ENCODE measurements at places on chromosomes 3 and 15.
A peak's percentile ranks its signal among the peaks of the same experiment; 100 is the strongest.

DNA sequence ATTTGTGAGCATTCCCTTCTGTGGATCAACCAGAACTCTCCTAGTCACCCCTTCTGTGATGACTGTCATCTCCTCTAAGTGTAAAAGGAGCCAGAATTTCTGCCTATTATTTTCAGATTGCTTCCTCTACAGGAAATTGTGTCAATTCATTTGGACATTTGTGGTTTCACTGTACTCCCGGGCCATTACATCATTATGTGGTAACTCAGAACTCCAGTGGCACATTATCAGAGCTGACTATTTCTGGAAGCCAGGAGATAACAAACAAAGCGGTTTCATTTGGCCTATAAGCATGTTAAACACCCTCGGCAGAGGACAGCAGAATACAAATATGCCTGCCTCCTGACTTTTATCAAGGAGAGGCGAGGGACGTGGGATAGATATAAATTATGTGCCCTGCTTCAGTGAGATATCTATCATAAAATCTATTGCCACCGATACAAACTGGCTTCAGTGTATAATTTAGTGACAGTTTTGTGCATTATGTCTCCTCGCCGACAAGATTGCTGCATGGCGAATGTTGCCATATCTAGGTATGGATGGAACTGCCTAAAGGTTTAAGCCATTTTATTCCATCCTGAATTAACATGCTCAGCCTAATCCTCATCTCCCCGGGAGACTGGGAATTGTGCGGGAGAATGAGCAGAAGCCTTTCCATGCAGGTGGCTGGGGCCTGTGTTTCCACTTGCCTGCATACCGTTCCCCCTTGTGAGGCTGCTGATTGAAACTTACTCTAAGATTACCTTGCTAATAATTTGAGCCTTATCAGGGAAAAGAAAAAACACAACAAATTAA, 193.4 kb upstream of the SEMA6D start:
- DNase-seq = no peak

GRCh38 chr3:187746059-187746441, 782 bp upstream of the BCL6 start:
- no peak for DNase-seq

DNA sequence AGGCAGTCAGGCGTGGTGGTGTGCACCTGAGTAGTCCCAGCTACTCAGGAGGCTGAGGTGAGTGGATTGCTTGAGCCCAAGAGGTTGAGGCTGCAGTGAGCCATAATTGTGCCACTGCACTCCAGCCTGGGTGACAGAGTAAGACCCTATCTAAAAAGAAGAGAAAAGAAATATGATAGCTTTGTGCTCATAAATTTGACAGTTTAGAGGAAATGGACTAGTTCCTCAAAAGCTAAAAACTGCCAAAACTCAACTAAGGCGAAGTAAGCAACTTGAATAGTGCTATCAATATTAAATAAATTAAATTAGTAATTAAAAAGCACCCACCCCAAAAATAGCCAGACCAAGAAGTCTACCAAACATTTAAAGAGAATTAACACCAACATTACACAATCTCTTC, 24.5 kb upstream of the SLC15A2 start:
- DNase-seq = no peak

DNA sequence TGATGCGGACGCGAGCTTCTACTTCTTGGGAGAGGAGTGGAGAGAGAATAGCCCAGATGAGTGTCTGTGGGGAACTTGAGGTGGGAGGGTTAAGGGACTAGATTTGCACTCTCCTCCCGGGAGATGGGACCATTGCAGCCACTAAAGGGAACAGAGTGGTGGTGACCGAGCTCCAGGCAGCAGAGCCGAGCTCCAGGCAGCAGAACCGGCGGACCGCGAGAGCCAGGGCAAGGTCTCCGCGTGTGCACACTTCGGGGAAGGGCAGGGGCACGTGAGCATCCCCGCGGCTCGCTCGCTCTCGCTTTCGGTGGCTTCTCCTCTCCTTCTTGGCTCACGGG, 1.1 kb downstream of the IGDCC3 start:
- no peak for DNase-seq

- DNase-seq = no peak
These were observed 43.9 kb upstream of the CLRN1 start for GRCh38 chr3:151016478-151016795.

DNA sequence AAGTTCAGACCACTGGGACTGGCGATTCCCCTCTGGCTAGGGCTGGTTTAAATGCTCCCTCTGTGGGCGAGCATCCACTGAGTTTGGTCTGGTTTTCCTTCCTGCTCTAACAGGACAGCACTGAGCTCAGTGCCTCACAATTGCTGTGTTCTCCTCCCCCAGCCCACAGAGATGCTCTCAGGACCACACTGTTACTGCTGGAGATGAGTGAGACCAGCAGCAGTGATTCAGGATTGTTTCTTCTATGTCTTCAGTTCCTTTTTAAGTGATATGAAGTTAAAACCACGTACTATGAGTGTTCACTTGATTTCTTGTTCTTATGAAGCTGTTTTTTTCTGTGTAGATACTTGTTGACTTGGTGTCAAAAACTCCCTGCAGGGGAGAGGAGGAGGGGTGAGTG, 180.4 kb upstream of the COL8A1 start:
- no peak for DNase-seq

- peak; percentile 52 for DNase-seq
These were observed 26.8 kb downstream of the LRTM1 start for GRCh38 chr3:54900838-54901591.

- DNase-seq = peak; percentile 53
These were observed 24.1 kb upstream of the SACM1L start for GRCh38 chr3:45665101-45665572.

DNA sequence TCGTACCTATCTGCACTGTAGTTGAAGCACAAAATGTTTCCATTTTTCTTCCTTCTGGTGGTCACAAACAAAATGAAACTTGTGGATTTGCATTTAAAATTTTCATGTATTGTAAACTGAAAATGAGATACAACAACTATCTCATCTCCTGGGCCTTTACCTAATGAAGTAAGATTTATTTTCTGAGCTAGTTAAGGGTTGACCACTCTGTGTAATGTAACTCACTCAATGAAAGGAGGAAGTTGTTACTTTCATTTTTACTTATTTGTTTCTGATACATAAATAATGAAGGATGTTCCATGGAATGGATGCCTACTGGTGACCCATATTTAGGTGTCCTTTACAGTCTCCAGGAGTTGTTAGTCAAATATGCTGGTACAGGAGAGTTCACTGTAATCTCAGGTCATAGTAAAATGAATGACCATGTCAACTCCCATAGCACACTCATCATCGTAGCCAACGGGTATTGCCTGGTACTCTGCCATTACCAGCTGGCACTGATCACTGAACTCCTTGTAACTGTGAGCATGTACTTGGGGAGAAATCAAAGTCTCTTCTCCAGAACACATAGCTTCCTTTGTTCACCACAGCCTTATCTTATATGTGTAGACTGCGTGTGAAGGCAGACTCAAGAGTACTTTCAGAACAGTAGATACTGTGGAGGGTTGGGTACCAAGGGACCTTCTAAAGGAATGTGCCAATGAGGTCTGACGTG, 474.2 kb upstream of the ROBO2 start:
- no peak for DNase-seq

DNA sequence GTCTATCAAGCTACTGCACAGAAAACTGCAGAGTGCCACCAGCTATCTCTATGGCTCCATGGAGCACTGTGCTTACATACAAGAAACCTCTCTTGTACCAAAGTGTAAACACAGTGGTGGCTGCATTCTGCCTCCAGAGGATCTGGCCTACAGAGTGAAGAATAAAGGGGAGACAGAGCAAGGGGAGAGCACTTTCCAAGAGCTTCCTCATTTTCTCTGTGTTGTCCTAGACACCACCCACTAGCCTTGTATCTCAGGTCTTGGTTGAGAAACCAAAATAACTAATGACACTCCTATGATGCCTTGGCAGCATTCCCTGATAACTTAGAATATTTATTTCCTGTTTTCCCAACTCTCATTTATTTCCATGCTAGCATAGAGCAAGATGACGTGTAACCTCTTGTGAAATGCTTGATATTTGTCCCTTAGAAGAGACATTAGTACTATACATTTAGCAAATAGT, 56.9 kb upstream of the PHLDB2 start:
- DNase-seq = no peak

GRCh38 chr3:77524463-77524862, 484.6 kb downstream of the ROBO2 start:
- DNase-seq = no peak

DNA sequence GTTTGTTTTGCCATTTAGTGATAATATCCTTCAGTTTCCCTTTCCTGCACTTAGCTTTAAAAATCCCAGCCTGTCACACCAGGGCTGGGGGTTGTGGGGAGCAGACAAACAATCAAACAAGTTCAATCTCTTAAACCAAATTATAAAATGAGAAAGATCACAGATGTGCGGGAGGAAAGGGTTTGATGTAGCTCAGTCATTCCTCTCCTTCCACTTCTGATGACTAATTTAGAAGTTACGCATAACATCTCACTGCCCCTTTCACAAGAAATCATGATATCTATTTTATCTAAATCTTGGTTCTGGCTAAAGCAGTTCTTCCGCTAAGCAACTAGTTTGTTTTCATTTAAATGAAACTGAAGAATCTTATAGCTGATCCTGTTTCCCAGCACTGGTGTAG, 34.1 kb upstream of the ATG7 start:
- no peak for DNase-seq

DNA sequence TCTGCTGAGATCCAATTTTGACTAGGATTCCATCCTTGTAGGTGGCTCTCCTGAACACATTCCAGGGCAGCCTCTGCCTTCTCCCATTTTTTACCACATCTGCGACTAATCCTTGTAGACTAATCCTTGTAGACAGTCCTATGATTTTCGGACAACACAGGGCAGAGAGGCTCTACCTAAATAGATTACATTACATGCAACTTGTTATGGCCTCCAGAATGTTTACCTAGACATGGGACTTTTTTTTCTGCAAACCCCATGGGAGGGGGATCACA, 239.3 kb upstream of the WNT5A start:
- no peak for DNase-seq

GRCh38 chr15:94029495-94029894, 201.9 kb upstream of the MCTP2 start:
- DNase-seq = no peak

- DNase-seq = no peak
These were observed 37.4 kb downstream of the EBLN2 start for GRCh38 chr3:73098873-73099272.

DNA sequence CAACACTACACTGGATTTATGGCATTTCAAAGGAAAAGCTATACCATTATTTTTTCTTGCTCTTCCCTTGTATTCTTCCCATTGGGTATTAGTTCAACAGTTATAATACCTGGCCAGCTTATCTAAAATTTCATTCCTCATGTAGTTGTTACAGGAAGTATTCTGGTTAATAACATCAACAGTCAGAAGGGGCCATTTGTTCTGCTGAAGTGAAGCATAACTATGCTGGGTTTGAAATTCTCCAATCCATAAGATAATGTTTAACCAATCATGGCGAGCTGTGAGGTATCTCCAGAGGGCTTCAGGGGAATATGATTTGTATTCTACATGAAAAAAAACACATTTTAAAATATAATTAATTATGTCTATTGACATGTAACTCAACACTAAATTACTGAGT, 43.4 kb downstream of the SPG11 start:
- DNase-seq = no peak

GRCh38 chr3:70728311-70728710, 415.9 kb upstream of the MDFIC2 start:
- no peak for DNase-seq

- no peak for DNase-seq
These were observed 212.5 kb upstream of the FEZF2 start for GRCh38 chr3:62585861-62586260.

- no peak for DNase-seq
These were observed 7.4 kb downstream of the GLB1 start for GRCh38 chr3:33089515-33089914.

DNA sequence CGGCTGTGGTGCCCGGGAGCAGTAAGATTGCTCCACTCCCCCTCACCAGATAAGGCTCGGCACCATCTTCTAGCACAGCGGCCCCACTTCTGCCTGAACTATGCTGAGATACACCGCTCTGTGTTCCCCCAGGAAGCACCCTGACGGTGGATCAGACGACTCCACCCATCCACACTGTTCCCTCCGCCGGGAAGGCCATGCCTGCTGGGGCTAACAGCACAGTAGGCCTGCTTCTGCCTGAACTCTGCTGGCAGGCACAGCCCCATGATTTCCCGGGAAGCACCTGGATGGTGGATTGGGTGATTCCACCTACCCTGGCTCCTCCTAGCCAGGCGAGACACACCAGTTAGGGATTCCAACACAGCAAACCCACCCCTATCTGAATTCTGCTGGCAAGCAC, 36.3 kb upstream of the PPM1L start:
- DNase-seq = no peak

- peak; percentile 15 for DNase-seq
These were observed 1.0 kb downstream of the P3H2 start for GRCh38 chr3:190119461-190120268.

DNA sequence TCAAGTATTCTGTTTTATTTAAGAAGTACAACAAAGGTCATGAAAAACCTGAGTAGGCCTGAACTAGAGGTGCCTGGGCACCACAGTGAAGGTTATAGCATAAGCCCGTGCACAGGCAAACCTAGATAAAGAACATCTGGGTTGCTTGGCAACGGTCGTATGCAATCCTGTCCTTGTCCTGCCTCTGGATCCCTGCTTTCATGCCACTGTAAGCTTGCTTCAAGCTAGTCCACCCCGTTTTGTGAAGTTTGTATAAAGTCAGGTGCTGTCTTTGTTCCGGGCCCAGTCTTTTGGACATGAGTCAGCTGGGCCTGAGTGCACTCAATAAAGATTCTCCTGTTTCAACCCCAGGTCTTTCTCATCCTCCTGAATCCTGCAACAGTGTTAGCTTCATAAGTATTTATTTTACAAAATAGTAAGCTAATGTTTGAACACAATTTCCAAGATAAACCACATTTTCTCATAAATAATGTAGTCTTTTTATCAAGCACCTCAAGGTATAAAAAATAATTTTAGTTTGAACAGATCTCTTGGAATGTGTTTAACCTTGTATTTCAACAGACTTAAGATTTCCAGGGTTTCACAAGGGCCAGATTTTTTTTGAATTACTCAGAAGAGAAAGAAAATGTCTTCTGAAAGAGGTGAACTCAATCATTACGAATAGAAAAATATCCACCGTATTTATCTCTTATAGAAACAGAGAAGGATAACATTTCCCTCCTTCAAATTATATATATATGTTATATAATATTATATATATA, 14.3 kb upstream of the SLC9C1 start:
- peak; percentile 55 for DNase-seq

GRCh38 chr3:117695321-117695720, 985.7 kb downstream of the TUSC7 start:
- DNase-seq = no peak

- no peak for DNase-seq
These were observed 81.5 kb downstream of the AAGAB start for GRCh38 chr15:67173005-67173404.
